SJCRH30 (cell line): ENCODE measurements at places on chromosomes 2 and 18.

- DNase-seq = no peak
These were observed 171.1 kb downstream of the CCDC102B start for GRCh38 chr18:68969027-68969426.

- peak; percentile 22 for DNase-seq
These were observed 1.2 kb downstream of the THAP4 start for GRCh38 chr2:241635756-241636155.

DNA sequence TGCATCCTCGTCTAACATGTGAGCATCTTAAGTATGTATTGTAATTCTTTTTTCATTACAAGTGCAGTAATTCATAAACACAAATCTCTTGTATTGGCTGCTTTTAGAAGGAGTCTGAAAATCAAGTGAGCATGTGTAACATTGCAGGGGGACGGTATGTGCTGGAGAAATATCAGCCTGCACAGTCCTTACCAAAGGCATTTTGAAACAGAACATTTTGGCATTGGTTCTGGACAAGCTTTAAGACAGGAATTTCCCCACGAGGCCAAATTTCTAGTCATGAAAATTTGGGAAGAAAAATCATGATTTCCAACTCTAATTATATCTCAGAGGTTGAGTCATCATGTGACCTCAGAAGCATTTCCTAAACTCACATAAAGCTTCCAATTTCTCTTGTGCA is 24.7 kb upstream of the NRP2 start:
- no peak for DNase-seq

DNA sequence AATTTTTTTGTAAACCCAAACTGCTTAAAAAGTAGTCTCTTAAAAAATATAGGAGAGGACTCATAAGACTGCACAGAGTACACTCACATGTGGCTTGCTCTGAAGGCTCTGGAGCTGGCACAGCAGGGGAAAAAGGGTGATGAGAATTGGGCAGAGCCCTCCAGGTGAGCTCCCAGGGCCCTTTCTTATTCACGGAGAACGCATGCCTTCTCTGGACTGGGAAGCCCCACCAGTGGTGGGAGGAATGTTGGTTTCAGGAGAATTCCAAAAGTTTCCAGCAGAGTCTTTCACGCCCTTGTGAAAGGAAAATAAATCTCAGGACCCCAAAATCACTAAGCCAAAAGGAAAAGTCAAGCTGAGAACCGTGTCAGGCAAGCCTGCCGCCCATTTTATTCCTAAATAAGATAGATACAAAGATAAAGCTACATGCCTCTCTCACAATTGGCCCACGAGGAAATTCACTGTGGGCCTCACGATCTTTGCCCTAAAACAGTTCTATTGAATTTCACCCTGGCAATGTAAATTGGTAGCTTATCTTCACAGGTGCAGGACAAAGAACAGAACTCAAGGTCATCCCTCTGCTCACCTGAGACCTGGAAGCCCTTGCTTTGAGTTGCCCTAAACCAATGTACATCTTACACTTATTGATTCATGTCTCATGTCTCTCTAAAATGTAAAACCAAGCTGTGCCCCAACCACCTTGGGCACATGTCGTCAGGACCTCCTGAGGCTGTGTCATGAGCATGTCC is 15.5 kb upstream of the MC5R start:
- DNase-seq = no peak

GRCh38 chr2:42752314-42752713 is 11.6 kb downstream of the OXER1 start:
- no peak for DNase-seq

- peak; percentile 20 for DNase-seq
These were observed 129.3 kb upstream of the UNC80 start for GRCh38 chr2:209642146-209642820.

- DNase-seq = no peak
These were observed 148.6 kb downstream of the GALNT1 start for GRCh38 chr18:35729991-35730668.

DNA sequence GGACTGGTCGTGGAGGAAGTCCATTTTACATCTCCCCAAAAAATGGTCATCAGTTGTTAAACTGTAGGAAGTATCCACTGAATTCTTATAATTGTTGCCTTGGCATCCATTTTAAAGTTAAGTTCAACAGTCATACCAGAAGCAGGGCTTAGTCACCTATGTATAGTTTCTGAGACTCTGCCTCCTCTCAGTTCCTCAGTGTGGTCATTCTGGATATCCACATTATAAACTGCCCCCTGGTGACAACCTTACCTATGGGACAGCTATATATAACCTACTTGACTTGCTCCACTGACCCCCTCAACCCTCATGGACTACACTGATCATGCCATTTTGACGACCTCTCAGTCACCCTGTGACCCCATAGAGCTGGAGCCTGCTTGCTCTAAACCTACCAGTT is 617.0 kb downstream of the LRP1B start:
- DNase-seq = no peak

DNA sequence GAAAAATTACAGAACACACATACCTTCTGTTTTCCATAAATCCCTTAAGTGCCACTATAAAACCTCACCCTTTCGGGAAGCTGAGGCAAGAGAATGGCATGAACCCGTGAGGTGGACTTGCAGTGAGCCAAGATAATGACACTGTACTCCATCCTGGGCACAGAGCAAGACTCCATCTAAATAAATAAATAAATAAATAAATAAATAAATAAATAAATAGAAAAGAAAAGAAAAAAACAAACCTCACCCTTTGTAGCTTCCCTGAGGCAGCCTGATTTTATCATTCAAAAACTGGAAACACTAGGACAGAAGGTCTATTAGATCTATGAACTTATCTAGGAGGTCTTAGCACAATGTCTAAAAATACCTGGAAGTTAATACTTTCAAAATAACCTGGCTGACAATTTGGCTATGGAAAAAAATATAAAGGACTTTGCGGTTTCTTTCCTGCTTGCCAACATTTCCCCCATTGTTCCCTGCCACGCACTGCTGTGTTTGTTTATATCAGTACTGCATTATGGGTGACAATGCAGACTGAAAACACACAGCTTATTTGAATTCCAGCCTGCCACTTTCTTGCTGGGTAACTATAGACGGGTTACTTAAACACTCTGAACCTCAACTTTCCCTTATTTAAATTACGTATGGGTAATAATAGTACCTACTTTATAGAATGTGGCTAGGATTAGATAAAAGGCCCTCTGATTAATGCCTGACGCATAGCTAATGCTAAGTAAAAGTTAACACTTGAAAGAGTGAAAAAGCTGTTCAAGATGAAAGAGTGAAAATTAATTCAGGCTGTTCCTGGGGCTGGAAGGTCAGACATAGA is 313.0 kb downstream of the RDH14 start:
- no peak for DNase-seq

DNA sequence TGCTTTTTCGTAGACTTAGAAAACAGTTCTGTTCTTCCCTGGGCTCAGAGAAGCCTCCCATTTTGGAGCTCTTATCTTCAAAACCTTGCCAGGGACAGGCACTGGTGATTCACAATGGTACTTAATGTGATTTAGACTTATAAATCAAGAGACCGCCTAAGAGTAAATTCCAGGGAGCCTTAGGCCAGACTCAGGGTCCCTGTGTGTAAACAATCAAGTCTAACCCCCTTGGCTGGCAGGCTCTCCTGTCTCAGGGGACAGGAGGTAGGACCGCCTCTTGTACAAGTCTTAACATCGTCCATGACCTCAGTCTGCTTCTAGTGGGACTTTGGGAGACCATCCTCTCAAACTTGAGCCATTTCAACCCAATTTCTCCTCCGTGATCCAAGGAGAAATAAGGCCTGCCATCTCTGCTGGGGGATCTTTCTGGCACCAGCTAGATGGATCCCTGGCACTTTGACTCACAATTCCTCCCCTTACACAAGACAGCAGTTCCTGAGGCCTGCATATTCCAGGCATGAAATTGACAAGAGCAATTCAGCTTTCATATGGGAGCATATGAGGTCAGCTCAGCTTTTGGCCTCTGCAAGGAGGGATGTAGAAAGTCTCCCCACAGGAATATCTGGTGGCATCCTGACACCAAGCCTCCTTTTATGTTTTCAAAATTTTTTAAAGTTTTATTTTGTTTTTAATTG is 487.0 kb downstream of the TNS1 start:
- peak; percentile 6 for DNase-seq

DNA sequence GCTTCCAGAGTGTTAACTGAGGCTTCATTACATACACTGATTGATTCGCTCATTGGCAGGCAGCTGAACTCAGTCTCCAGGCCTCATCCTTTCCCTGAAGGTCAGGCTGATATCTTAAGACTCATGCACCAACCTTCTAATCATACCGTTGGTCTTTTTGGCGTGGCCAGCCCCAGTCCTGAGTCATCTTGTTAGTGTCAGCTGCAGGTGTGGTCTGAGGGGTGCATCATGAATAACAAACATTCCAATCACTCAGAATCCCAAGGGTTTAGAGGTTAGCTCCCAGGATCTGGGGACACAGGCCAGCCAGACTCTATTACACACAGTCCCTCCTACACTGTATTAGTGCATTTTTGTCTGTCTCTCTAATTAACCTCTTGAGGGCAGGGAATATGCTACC is 271.5 kb downstream of the HRH4 start:
- DNase-seq = no peak
